ENCODE measurements at places on chromosomes 12 and 14. TPM values are rescaled to one million over a fixed set of nuclear protein-coding genes. Genes with fewer than 3 reads are reported as not detected.

Gene C12orf54
- total RNA-seq = not detected

Gene IL22
- total RNA-seq = not detected

DNA sequence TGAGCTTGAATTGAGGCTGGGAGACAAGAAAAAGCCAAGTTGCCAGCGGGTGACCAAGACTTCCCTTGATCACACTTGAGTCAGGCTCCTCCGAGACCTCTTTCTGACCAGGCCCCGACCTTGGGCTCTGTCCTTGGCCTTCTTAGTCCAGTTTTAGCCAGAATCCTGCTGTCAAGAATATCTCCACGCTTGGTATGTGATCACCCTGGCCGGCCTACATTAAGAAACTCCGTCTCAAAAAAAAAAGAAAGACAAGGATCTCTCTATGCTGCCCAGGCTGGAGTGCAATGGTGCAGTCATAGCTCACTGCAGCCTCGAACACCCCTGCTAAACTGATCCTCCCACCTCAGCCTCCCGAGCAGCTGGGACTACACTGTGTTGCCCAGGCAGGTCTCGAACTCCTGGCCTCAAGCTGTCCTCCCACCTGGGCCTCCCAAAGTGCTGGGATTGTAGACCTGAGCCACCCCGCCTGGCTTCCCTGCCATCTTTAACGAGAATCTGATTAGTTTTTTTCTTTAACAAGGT is 1.0 kb upstream of the ITPK1 start:
- H3K4me1 ChIP-seq = peaks cover 32% of the 10 kb centered on the region
- no peaks in the 10 kb centered on the region for H3K36me3 ChIP-seq
- H3K27ac ChIP-seq = peak overlapping the region; percentile 95
- peak overlapping the region; percentile 72 for H3K4me3 ChIP-seq
- H3K27me3 ChIP-seq = no peaks in the 10 kb centered on the region

- no peaks in the 10 kb centered on the region for H3K4me1 ChIP-seq
- H3K36me3 ChIP-seq = no peaks in the 10 kb centered on the region
- no peaks in the 10 kb centered on the region for H3K27me3 ChIP-seq
- no peak for DNase-seq
- H3K27ac ChIP-seq = no peak overlapping the region
Measured at GRCh38 chr14:104239861-104240301, 101.5 kb downstream of the KIF26A start.

GRCh38 chr14:103019826-103020225 is 37.5 kb downstream of the CDC42BPB start:
- no peaks in the 10 kb centered on the region for H3K27me3 ChIP-seq
- H3K4me3 ChIP-seq = no peak overlapping the region
- no peaks in the 10 kb centered on the region for H3K36me3 ChIP-seq
- H3K4me1 ChIP-seq = peaks cover 53% of the 10 kb centered on the region
- H3K27ac ChIP-seq = no peak overlapping the region
